ENCODE measurements at places on chromosomes 16 and 17. TPM values are rescaled to one million over a fixed set of nuclear protein-coding genes. Genes with fewer than 3 reads are reported as not detected.

The CCL3 gene
- total RNA-seq, result not detected

The MAF gene
- 29.0 TPM for total RNA-seq

The THAP11 gene
- total RNA-seq, result 51.8 TPM

The TP53TG3C gene
- total RNA-seq, result not detected

The ELP5 gene
- 22.9 TPM for total RNA-seq

The MAPT gene
- 0.60 TPM for total RNA-seq

The METRN gene
- 101 TPM for total RNA-seq

The CLEC3A gene
- not detected for total RNA-seq

The HIGD1B gene
- total RNA-seq, result not detected

The PRAC1 gene
- total RNA-seq, result not detected

The PRSS36 gene
- total RNA-seq, result 0.17 TPM

The CLDN7 gene
- total RNA-seq, result 4.2 TPM

The SLC47A1 gene
- not detected for total RNA-seq

The CD300C gene
- total RNA-seq, result not detected

The KRT28 gene
- total RNA-seq, result not detected

The TSPOAP1 gene
- 1.1 TPM for total RNA-seq

The KCNG4 gene
- total RNA-seq, result not detected

The ATP2A1 gene
- total RNA-seq, result 0.16 TPM

The KRTAP4-4 gene
- total RNA-seq, result not detected

The DNAAF1 gene
- total RNA-seq, result under 0.01 TPM

The GSG1L gene
- total RNA-seq, result not detected
